Ecto neural progenitor cell (in vitro differentiated cells): ENCODE measurements at places on chromosomes 11 and 22.

DNA sequence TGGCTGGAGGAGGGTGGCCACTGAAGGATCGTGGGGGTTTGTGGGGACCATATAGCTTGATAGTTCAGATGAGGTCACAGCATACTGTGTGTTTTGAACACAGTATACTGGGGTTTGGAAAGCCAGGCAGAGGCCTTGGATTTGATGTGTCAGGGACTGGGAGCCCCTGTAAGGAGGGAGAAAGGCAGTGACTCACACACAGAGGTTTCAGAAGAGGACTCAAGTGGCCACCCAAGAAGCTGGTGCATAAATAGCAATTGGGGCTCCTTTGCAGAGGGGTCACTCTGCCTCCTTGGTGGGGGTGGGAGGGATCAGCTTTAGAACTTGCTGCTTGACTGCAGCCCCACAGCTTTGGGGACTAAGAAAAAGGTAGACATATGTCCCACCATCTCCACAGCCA is 39.3 kb downstream of the SLC5A1 start:
- DNase-seq = no peak

DNA sequence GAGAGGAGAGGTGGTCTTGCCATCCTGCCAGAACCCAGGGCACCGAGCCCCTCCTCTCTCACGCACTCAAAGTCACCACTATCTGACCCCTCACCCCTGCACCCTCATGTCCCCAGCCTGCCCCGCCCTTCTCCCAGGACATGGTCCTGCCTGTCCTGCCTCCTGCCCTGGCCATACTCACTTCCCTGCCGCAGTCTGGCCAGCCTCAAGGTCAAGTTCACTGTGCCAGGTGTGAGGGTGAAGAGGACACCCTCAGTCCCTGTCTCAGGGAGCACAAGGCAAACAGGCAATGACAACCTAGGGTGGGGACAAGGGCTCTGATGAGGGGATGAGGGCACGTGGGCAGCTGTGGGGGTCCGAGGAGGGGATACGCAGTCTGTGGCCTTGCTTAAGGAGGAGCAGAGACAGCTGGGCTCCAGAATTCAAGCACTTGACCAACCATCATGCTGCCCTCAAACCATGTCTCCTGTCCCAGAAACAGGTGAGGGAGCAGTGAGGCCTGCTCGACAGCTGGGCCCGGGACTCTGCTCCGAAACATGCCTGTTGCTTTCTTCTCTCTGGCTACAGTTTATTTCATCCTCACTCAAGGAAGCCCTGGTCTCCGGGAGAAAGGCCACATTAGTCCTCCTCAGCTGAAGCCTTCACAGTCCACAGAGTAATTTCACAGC is 36.6 kb downstream of the PDGFB start:
- no peak for DNase-seq

DNA sequence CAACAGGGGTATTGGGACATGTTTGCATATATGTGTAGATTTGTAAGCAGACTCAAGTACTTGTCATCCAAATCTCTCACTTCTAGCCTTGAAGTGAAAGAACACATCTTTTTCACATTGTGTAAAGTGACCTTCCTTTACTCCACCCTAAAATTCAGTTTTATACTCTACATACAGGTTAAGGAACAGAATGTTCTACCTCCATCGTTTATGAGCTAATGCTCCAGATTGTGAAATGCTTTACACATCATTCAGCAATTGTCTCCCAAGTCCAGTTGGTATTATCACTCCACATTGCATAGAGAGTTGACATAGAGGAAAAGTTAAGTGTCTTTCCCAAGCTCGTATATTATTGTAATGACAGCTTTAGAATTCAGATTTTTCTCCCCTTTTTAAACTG is 46.1 kb upstream of the BLID start:
- DNase-seq = no peak

DNA sequence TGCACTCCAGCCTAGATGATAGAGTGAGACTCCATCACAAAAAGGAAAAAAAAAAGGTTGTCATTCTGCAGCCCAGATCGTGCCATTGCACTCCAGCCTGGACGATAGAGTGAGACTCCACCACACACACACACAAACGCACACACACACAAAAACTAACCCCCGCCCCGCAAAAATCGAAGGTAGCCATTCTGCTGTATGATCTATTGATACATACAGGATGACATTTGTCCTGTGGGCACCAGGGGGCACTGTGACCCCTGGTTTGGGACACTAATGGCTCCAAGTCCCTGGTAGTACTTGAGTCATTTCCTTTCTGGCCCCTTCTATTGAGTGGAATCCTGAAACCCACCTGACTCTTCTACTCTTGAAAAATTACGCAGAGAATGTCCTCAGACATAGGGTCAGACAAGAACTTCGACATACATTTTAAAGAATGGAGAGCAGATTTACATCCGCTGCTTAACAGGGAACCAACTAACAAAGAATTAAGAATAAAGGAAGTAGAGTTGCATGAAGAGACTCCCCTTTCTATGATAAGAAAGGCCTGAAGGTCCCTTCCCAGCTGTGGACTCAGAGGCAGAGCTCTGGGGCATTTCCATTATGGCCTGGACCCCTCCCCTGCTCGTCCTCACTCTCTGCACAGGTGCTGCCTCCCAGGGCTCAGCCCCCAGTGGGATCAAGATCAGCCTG is 35.0 kb upstream of the PRAME start:
- peak; percentile 56 for DNase-seq

- no peak for DNase-seq
Observed at GRCh38 chr11:131840545-131840944, 470.1 kb downstream of the NTM start.

DNA sequence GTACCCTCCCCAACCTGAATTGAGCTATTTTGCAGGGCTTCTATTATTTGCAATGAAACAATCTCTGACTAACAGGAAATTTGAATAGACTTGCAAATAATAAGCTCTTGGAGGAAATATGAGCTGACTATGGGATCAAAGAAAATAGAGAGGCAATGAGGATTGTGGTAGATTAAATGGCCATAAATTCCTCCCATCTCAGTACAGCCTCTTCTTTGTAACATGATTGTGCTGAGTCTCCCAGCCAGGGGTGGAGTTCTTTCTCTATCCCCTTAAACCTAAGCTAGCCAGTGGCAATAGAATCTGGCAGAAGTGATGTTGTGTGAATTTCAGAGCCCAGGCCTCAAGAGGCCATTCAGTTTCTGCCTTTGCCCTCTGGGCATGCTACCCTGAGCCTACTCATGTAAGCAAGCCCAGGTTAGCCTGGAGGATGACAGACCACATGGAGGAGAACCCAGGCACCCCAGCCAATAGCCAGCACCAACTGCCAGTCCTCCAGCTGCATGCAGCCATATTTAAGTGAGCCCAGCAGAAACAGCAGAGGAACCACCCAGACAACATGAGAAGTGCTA is 86.8 kb upstream of the TP53I11 start:
- no peak for DNase-seq

DNA sequence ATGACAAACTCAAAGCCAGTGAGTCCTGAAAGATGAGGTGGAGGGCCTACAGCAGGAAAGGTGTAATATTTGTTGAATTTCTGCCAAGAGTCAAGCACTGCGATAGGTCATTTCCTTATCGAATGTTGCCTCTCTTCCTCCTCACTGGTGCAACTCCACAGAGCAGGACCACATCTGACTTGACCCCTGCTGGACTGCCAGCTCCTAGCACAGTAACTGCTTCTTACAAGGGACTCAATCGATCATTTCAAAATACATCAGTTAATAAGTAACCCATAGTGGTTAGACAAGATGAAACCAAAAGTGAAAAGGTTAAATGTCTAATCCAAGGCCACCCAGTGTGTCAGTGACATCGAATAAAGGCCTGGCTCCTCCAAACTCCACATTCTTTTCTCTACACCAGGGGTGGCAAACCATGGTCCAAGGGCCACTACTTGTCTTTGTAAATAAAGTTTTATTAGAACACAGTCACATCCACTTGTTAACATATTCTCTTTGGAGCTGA is 98.5 kb upstream of the CSNK2A3 start:
- DNase-seq = no peak

DNA sequence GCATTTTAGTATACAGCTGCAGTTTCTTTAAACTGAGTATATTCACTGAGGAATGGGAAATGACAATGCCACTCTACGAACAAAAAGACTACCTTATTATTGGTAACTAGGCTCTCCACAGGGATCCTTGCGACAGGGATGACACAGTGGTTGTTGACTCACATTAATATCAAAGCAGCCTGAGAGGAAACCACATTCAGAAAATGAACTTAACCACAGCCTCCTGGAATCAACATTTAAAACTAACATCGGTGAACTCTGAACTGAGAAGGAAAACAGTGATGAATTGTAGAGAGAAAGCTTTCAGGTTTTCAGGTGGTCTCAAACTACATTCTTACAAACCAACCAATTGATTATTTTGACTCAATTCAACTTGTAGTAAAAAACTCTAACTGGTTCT is 90.3 kb upstream of the MTMR2 start:
- no peak for DNase-seq

GRCh38 chr11:87775036-87775435 is 400.2 kb downstream of the RAB38 start:
- DNase-seq = no peak

DNA sequence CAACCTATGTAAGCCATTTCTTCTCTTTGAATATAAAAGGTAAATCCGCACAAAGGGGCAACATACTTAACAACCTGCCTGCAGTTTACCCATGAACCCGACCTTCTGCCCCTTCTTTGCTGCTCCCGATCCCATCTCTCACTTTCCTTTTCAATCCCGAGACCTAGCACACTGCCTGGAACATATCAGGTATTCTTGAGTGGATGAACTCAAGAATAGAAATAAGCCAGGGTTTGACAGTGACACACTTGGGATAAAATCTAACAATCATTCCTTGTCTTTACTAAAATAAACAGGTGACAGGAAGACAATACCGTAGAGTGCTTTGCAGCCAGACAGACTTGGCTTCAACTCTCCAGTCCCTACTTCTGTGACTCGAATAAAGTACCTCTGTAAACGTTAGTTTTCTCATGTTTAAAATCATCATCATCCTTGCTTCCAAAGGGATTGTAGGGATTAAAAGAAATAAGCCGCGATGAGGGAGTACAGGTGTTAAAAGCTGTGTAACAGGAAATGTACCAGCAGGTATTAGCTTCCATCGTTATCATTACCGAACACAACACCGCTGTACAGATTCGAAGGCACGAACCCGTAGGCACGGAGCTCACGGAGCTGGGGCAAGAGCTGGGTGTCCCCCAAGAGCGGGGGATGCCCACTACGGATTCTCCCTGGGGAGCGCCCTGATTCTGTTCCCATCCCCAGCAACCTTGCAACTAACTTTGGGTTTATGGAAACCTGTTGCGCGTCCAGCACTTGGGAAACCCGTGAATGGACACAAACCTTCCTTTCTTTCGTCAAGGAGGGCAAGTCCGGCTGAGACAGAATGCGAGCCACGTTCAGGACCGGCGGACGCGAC is 720 bp downstream of the UFD1 start:
- no peak for DNase-seq
